Heart left ventricle (tissue), 16 donors: ENCODE measurements at places on chromosomes 7 and 10.

DNA sequence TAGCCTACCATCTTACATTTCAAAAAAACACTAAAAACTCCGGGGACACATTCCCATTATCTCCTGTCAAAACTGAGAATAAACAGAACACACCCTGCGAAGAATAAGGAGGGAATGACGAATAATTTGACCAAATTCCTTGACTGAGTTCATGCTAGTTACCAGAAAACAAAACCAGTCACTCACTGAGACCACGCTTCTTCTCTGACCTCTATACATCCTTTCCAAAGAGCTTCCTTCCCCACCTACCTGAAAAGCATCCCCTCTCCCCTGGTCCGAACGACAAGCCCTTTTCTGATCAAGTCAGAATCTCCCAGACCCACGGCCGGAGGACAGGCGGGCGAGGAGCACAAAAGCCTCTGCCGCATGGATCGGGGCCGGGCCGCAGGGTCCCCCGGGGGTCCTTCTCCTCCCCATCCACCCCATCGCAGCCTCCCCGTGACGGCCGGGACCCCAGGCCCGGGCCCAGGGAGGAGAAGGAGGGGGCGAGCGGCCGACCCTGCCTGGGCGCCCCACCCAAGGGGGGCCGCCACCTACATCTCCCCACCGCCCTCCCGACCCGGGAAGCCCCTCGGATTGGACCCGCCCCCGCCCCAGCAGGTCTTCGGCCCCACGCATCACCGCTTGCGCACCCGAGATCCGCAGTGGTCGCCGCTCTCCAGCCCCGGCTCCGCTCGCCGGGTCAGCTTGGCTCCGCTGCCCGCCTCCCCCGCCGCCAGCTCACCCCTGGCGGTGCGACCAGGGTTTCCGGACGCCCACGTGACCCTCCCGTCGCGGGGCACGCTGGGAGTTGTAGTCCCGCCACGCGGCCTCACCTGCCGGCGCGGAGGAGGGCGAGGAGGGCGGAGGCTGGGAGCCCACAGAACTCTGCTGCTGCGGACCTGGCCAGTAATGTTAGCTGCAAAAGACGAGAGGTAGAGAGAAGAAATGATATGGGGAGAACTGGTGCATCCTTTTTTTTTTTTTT, at the start of gene SLC37A3:
Gene SLC37A3, minus strand, starts transcription at position 747 of the 967 bp plus-strand sequence. CDS start 16,004 bp downstream, outside the sequence.
- DNase-seq: peak; percentile 89

DNA sequence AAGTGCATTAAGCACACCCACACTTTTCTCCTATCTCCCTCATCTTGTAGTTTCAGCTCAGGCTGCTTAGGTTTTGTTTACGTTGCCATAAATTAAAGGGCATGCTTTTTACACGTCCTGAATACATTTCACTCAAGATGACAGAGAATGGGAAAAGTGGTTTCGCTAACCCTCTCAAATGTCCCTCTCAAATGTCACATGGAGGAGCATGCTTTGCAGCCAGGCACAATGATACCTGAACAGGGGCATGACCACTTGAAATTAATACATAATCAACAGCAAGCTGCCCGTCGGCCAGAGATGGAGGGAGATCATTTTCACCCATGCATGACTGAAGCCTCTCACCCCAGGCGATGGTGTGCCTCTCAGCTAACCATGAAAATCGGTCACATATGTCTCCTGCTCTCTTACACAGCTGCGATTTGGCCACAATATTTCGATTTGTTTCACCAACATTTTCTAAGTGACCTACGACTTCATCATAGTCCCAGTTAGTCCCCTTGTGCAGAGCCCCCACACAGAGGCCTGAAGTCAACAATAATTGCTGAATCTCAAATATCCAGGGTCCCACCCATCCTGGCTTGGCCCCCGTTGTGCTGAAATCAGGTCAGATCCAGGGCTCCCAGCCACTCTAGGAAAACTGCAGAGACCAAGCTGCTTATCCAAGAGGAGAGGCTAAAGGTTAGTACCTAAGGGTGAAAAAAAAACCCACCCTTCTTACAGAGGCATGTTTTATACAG, 373.9 kb upstream of the NFE2L3 start:
- DNase-seq: no peak

- no peak for DNase-seq
These were observed 657.3 kb upstream of the COBL start for GRCh38 chr7:51973939-51974338.

- DNase-seq: peak; percentile 35
These were observed 26.6 kb downstream of the TBXAS1 start for GRCh38 chr7:139855498-139856270.

GRCh38 chr10:14162629-14163344, 167.9 kb downstream of the FRMD4A start:
- DNase-seq: no peak
